ENCODE measurements at places on chromosomes 5 and 9.

DNA sequence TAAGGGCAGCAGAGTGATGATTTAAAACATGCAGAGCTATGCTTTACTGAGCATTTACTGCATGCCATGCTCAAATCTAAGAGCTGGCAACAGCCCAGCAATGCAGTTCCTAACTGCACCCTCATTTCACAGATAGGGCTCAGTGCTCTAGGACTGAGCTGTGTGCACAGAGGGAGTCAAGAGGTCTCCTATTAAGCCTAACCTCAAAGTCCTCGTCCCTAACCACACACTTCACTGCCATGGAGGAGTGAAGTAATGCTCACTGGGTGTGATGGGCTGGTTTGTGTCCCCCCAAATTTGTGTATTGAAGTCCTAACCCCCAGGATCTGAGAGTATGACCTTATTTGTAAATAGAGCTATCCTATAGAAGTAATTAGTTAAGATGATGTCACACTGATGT is 25.9 kb downstream of the BARX1 start:
- no peak for DNase-seq

DNA sequence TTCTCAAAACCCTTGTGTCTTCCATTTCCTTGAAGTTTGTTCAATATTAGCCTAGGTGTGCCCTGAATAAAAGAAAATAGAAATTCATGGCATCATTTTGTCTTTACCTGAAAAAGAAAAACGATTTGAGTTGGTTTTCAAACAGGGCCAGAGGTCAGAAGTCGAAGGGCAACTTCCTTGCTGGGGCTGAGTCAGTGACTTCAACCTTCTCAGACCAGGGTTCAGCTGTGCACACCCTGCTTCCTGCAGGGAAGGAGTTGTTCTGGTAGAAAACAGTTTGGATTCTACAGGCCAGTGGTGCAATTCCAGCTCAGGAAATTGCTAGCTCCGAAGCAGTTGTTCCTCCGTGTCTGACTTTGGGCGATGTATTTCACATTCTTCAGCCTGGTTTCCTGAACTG is 132.1 kb upstream of the SLC30A5 start:
- no peak for DNase-seq

GRCh38 chr5:11432116-11432515 is 472.1 kb downstream of the CTNND2 start:
- DNase-seq = no peak

GRCh38 chr5:123441408-123441807 is 18.2 kb upstream of the CEP120 start:
- DNase-seq = no peak

DNA sequence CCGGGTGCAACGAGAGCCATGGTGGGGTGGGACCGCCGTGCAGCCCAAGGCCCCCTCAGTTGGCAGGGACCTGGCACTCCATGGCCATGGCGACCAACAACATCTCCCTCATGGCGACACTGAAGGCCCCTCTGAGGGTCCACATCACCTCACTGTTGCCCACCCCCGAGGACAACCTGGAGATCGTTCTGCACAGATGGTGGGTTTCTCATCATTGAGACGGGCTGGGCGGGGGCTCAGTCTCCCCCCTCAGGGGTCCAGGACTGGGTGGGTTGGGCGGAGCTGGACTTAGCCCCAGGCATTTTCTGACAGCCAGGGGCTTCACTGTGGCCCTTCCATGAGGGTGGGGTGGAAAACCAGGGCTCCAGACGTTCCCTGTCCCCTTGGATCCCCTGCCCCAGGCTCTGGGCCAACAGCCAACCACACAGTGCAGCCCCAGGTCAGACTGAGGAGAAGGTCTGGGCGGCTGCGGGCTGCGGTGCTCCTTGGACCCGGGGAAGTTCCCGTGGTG is 734 bp downstream of the PAEP start:
- DNase-seq = no peak
